ENCODE measurements at places on chromosomes 4 and X. TPM values are rescaled to one million over a fixed set of nuclear protein-coding genes. Genes with fewer than 3 reads are reported as not detected.

GRCh38 chr4:3375688-3376087 is 66.1 kb upstream of the HGFAC start:
- H3K4me3 ChIP-seq, result no peak overlapping the region
- H3K27ac ChIP-seq, result no peak overlapping the region
- H3K4me1 ChIP-seq, result peaks cover 9% of the 10 kb centered on the region

DNA sequence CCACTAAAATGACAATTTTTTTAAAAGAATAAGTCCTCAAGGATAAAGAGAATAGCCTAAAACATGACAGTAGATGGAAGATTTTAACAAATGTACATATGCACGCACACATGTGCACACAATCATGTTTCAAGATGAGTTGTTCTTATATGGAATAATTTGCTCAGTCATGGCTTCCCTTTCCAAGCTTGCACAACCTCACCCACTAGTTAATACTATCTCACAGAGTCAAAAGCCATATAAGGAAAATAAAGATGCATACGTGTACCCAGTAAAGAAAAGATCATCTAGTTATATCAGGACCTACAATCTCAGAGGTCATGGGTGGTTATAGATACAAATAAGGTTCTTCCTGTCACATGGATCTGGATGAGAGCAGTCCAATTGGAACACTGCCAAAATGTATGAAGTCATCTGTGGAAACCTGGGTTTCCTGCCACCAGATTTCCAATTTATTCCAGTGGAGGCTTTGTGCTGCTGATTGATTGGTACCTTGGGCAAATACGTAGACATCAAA is 56.1 kb downstream of the FAM13A start:
- H3K27ac ChIP-seq, result peak overlapping the region; percentile 46
- no peaks in the 10 kb centered on the region for H3K36me3 ChIP-seq
- H3K4me1 ChIP-seq, result no peaks in the 10 kb centered on the region
- DNase-seq, result no peak
- no peaks in the 10 kb centered on the region for H3K27me3 ChIP-seq

DNA sequence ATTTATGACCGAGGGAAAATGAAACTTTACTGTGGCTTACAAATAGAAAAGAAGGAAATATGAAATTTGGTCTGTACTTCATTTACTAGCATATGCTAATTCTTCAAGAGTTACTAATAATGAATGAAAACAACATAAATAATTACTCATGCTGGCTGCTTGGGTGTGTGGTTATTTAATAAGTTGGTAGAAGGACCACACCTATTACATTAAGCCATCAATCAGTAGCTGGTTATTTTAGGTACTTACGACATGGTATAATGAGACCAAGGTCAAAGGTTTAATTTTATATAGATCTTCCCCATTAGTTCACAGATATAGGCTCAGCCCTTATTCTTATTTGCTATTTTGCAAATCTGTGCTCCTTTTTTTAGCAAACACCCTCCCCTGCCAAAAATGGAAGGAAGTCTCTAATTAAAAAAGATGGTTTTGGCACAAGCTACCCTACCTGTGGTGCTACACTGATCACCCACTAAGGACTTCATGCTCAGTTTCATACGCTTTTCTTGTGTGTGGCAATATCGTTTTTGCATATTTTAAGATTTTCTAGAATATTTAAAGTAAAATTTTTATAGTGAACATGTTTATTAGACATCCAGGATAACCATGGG is 14.1 kb downstream of the TMPRSS11D start:
- H3K27me3 ChIP-seq, result no peaks in the 10 kb centered on the region
- DNase-seq, result no peak
- no peaks in the 10 kb centered on the region for H3K36me3 ChIP-seq
- H3K27ac ChIP-seq, result no peak overlapping the region

DNA sequence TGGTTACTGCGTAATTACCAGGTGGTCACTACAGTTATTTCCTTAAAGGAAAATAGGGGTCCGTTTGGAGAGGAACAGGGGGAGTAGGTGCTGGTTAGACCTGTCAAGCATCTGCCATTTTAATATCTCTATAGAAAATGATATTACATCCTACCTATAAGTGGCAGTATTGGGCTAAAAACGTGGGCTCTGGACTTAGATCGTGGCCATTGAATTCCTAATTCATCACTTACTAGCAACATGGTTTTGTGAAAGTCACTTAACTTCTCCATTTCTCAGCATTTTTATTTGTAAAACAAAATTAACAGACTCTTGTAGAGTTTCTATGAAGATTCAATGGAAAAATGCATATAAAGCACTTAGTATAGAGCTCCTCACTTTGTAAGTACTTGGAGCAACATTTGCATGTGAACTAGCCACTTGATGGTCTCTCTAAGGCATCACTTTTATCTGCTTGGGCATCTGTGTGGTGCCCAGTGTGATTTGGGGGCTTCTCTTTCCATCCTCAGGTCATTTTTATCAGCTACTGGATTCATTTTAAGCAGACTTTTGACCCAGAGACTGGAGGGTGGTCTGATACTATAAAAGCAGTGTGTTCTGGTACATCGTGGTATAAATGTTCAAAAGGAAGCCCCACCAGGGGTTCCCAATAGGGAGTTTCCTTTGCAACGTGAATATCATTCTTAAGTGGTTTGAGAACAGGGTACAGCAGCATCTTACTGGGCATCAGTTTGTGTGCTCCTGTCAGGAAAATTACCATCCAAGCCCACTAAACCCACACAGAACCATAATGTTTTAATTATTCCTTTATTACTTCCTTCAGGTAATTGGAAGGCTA is 42.7 kb upstream of the RASSF6 start:
- H3K36me3 ChIP-seq, result no peaks in the 10 kb centered on the region
- no peak overlapping the region for H3K27ac ChIP-seq
- H3K4me1 ChIP-seq, result no peaks in the 10 kb centered on the region
- no peaks in the 10 kb centered on the region for H3K27me3 ChIP-seq
- no peak overlapping the region for H3K4me3 ChIP-seq

DNA sequence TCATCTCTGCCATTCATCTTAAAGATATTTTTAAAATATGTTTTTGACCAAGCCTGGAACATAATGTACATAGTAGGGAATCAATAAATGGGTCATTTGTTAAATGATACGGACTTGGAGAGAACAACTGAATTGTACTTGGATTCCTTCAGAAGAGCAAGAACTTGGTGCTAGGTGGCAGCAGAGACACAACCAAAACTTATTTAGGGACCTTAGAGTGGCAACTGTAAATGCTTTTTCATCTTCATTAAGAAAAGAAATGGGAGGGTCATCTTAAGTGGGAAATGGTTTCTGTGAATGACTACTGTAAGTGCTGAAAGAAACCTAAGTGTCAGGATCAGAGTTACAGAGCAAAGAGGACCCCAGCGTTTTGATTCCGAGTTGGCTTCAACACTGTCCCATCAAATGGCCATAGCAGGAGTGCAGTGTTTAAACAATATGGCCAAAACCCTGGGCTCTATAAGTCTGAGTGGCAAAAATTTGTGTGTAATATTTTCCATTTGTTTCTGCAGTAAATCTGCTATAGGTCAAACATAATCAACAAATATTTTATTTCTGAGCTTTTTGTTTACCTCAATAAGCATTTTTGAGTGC is 213.6 kb downstream of the PALLD start:
- H3K27me3 ChIP-seq, result no peaks in the 10 kb centered on the region
- H3K4me3 ChIP-seq, result no peak overlapping the region
- H3K27ac ChIP-seq, result no peak overlapping the region
- no peak for DNase-seq

- H3K4me3 ChIP-seq, result no peak overlapping the region
- no peaks in the 10 kb centered on the region for H3K27me3 ChIP-seq
- no peak for DNase-seq
- no peaks in the 10 kb centered on the region for H3K36me3 ChIP-seq
- H3K4me1 ChIP-seq, result no peaks in the 10 kb centered on the region
- H3K27ac ChIP-seq, result no peak overlapping the region
Measured at GRCh38 chr4:74675673-74676279, 118.5 kb downstream of the BTC start.

GRCh38 chr4:5870701-5871100 is 22.2 kb downstream of the CRMP1 start:
- H3K4me1 ChIP-seq, result no peaks in the 10 kb centered on the region
- H3K4me3 ChIP-seq, result no peak overlapping the region
- H3K36me3 ChIP-seq, result no peaks in the 10 kb centered on the region

GRCh38 chrX:72114306-72114705 is 17.4 kb downstream of the RTL5 start:
- H3K4me1 ChIP-seq, result no peaks in the 10 kb centered on the region
- H3K27me3 ChIP-seq, result no peaks in the 10 kb centered on the region
- H3K36me3 ChIP-seq, result no peaks in the 10 kb centered on the region
- H3K4me3 ChIP-seq, result no peak overlapping the region
- H3K27ac ChIP-seq, result no peak overlapping the region
- DNase-seq, result no peak

DNA sequence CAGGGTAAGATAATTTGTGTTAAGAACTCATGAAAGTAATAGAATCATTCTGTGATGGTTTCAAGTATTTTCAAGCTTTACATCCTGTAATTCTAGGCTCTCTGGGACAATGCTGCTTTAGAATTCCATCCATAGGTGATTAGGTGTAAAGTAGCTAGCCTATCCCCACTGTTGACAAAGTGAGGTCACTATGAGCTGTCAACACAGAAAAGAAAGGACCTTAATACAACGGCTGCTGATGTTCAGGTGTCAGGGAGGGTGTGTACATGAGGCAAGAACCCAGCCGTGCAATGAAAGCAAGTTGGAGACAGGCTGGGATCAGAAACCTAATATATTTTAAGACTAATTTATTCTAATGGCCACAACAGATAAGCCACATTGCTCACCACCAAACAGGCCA is 36.8 kb upstream of the SH3RF1 start:
- no peaks in the 10 kb centered on the region for H3K27me3 ChIP-seq
- no peak overlapping the region for H3K4me3 ChIP-seq
- no peaks in the 10 kb centered on the region for H3K36me3 ChIP-seq
- H3K27ac ChIP-seq, result no peak overlapping the region

The OTC gene
- 0.15 TPM for total RNA-seq
